ENCODE measurements at places on chromosomes 13 and 19.

DNA sequence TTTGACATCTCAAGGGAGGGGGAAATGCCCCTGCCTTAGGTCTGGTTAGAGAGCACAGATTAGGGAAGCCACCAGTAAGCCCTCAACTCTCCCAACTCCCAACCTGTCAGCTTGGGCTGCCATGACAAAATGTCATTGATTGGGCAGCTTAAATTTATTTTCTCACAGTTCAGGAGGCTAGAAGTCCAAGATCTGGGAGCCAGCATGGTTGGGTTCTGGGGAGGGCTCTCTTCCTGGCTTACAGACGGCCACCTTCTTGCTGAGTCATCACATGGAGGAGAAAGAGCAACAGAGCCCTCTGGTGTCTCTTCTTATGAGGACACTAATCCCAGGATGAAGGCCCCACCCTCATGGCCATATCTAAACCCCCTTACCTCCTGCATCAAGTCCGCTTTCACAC, 24.2 kb downstream of the C19orf12 start:
- no peak for DNase-seq

DNA sequence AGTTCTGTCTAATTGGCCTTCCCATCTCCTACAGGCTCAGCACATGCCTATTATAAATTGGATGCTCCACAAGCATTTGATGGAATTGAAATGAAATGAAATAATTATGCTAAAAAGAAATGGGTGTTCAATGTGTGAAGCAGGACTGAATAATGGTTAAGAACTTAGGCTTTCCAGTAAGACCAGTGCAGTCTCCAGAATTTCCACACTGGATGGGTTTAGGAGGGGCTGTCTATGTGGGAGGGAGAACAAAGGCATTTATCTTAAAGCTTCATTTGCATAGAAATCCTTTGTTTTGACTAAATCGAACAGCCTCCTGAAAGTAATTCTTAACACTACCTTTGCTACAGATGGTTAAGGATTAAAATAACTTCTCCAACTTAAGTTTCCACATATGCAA, 47.9 kb upstream of the KL start:
- DNase-seq, result no peak

GRCh38 chr13:85590231-85590931, 208.8 kb downstream of the SLITRK6 start:
- DNase-seq, result no peak

DNA sequence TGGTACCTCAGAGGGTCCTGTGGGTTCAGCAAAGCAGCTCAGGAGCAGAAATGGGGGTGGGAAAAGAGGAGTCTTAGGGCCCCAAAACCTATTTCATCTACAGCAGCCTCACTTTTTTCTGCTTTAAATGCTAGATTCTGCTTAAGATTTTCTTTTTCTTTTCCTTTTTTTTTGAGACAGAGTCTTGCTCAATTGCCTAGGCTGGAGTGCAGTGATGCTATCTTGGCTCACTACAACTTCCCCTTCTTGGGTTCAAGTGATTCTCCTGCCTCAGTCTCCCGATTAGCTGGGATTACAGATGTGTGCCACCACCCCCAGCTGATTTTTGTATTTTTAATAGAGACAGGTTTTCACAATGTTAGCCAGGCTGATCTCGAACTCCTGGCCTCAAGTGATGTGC, 30.7 kb upstream of the WDFY2 start:
- no peak for DNase-seq

DNA sequence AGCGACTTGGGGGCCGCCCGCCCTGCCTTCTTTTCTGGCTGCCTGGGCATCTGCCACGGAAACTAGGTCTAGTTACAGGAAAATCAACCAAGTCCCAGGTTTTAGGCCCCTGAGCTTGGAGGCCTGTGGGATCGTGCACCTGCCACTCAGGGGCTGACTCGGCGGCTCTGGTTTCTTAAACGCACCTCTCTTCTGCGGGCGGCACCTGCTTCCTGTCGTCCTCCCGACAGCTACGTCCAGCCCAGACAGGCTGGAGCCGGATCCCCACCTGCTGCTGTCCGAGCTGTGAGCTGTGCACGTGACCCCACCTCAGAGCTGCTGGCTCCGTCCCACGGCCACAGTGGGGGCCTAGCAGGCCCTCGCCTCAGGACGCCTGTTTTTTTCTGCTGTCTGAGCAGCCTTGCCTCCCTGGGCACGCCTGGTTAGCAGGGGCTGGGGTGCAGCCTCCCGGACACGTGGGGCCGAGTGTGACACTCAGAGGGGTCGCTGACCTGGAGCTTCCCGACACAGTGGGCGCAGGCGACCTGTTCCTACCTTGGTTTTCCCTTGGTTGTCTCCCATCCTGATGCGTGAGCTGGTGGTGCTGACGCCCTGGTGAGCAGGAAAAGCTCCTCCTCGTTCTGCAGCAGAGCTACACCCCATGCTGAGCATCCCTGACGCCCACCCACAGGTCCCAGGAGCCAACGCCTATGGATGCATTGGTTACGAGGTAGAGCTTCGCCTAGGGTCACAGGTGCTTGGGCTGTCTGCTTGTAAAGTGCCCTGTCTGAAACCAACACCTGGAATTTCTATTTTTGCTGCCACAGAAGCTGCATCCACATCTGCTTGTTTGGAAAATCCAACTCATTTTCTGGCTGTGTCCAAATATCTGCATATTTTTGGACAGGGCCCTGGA, 17.5 kb downstream of the TMEM255B start:
- DNase-seq, result no peak

- DNase-seq, result no peak
Observed at GRCh38 chr13:42534785-42535184, 39.2 kb upstream of the TNFSF11 start.

- no peak for DNase-seq
Observed at GRCh38 chr13:81377921-81378320, 1037.0 kb upstream of the SPRY2 start.

GRCh38 chr19:29804493-29804892, 7.3 kb upstream of the CCNE1 start:
- DNase-seq, result peak; percentile 51

GRCh38 chr13:109665240-109665639, 121.1 kb downstream of the IRS2 start:
- no peak for DNase-seq

DNA sequence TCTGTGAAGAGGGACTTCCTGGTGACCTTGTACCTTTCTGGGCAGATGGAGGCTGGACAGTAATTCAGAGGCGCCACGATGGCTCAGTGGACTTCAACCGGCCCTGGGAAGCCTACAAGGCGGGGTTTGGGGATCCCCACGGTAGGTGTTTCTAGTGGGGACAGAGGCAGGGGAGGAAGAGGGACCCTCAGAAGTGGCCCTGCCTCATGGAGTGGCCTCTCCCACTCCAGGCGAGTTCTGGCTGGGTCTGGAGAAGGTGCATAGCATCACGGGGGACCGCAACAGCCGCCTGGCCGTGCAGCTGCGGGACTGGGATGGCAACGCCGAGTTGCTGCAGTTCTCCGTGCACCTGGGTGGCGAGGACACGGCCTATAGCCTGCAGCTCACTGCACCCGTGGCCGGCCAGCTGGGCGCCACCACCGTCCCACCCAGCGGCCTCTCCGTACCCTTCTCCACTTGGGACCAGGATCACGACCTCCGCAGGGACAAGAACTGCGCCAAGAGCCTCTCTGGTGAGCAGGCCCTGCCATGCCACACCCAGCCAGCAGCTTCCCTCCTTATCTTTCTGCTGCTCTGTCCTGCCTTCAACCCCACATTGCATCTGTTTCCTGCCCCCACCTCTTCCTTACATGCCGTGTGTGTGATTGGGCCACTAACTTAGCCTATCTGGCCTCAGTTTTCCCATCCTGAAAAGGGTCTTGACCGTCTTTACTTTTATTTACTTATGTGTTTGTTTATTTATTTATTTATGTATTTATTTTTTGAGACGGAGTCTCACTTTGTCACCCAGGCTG, 7.3 kb downstream of the ANGPTL4 start:
- DNase-seq, result no peak

DNA sequence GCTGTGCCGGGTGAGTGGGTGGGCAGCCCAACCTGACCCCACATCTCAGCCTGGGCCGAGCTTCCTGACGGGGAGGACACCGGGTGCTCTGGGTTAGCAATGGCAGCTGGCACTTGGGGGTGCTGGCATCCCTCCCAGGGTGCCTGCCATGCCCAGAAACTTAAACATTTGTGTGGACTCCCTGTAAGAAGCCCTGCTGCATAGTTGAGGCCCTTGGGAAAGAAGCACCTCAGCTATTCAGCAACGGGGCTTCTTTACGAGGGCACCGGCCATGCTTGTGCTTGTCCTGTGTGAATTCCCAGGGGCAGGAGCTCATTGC, 33.8 kb upstream of the MEDAG start:
- DNase-seq, result no peak

GRCh38 chr19:42121656-42122069, 10.6 kb downstream of the POU2F2 start:
- peak; percentile 66 for DNase-seq

DNA sequence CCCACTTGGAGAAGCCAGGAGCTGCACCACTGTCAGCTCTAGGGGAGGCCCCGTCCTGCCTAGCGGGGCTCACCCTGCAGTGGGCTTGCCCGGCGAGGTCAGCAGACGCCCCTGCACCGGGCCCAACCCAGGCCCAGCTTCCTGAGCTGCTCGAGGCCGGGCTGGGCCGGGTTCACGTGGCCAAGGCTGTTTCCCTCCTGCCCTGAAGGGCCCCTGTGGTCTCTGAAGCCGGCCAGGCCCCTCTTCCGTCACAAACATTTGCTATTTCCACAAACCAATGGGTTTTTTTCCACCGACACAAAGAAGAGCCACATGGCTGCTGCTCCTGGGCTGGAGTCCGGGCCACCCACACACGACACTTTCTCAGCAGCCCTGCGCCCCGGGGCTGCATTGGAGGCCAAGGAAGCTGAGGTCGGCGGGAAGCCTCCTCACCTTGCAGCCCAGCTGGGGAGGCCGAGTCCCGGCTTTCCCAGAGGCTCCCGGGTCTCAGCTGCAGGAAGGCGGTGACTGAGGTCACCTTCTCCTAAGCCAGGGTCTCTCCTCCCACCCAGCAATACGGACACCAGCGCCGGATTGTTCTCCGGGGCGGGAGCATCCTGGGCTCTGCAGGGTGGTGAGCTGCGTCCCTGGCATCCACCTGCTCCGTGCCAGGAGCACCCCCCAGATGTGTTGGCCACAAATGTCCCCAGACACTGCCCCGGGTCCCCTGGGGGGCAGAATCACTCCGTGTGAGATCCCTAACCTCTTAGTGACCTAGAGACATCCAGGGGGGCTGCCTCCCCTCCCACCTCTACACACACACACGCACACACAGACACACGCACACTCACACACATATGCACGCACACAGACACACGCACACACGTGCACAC, 80.5 kb downstream of the GADD45B start:
- DNase-seq, result no peak

DNA sequence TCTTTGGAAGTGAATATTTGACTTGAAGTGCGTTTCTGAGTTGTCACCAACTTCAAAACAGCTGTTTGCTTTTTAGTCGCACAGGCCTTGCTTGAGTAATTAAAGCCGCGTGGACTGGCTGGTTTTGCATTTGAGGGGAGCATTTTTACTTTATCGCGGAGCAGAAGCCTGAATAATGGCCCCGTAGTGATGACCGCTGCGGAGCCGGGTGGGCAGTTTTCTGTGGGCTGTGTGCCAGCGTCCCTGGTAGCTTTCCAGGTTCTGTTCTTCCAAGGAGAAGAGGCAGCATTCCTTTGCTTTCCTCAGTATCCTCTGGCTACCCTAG, 1.1 kb downstream of the NAA16 start:
- DNase-seq, result no peak

- DNase-seq, result no peak
Observed at GRCh38 chr19:1125601-1126467, 22.0 kb downstream of the GPX4 start.

- DNase-seq, result no peak
Observed at GRCh38 chr13:56189439-56189838, 951.3 kb upstream of the PRR20A start.
